GM19239 (cell line): ENCODE measurements at places on chromosomes 11 and 22.

DNA sequence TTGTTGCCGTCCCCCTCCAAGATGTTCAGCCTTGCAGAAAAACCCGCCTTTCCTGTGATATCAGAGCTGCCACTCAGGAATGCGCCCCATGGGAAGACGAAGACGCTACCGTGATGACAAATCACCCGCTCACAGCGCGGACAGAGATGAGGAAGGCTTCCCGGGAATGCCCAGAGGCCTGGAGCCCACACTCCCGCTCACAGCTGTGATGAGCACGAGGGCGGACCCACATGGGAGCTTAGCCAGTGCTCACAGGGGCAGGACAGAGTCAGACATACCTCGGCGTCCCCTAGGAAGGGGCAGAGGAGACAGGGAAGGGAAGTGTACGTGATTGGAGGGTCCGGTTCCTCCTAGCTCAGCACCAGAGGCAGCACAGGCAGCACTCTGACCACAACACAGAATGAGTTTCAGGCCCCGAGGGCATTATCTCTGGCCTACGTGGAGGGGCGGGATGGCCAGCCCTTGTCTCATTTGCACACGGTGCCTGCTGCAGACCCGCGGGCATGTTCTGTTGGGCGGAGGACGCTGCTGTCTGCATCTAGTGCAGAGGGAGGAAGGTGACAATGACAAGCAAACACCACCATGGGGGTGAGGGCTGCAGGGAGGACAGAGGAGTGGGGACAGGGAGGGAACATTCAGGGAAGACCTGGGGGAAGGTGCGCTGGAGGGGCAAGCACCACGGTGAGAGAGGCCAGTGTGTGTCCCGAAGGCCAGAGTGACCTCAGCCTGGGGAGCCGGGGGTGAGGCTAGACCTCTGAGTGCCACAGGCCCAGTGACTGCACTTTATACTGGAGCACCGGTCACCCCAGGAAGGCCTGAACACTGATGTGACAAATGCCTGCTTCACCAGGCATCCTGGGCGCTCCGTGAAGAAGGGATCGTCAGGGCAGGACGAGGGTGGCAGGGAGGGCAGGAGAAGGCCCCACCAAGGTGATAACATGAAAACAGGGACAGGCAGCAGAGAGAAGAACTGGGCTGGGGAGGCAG lies 79.6 kb downstream of the CELSR1 start:
- DNase-seq = no peak

DNA sequence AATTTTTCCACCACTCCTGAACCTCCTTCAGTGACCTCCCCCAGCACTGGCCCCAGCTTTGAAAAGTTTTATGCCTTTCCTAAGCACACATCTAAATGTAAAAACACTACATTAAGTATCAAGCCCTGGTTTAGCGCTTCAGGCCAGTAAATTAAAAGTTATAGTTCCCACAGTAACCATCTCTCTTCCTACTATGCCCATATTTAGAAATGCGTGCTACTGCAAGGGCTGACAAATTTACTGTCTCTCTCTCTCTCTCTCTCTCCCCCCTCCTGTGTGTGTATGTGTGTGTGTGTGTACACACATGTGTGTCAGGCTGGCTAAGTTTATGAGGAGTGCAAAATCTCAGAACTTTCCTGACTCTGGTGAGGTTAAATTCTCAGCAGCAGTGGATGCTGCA lies 231.4 kb downstream of the LARGE1 start:
- no peak for DNase-seq

DNA sequence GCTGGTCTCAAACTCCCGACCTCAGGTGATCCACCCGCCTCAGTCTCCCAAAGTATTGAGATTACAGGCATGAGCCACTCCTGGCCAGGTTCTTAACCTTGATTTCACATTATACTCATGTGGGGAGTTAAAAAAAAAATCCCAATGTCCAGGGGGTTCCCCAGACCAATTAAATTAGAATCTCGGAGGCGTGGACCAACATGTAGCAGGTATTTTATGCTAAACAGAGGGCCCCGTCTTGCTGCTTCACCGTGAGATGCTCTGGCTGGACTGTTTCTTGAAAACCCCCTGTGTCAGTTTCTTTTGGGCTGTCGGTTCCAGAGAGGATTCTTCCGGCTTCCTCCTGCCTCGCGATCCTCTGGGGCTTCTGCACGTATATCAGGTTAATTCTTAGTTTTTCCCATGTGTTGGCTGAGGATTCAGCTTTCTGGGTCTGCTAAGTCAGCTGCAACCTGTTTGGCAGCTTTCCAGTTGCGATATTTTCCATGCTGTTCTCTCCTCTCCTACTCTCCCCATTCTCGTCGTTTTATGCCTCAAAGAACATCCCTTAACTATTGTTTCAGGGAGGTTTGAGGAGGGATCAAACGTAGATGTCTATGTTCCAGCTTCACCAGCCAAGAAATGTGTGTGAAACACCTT lies 50.6 kb upstream of the ACCSL start:
- no peak for DNase-seq

GRCh38 chr11:45078236-45079074 lies 68.0 kb upstream of the PRDM11 start:
- DNase-seq = no peak

GRCh38 chr11:83088965-83089364 lies 17.3 kb upstream of the RAB30 start:
- no peak for DNase-seq

DNA sequence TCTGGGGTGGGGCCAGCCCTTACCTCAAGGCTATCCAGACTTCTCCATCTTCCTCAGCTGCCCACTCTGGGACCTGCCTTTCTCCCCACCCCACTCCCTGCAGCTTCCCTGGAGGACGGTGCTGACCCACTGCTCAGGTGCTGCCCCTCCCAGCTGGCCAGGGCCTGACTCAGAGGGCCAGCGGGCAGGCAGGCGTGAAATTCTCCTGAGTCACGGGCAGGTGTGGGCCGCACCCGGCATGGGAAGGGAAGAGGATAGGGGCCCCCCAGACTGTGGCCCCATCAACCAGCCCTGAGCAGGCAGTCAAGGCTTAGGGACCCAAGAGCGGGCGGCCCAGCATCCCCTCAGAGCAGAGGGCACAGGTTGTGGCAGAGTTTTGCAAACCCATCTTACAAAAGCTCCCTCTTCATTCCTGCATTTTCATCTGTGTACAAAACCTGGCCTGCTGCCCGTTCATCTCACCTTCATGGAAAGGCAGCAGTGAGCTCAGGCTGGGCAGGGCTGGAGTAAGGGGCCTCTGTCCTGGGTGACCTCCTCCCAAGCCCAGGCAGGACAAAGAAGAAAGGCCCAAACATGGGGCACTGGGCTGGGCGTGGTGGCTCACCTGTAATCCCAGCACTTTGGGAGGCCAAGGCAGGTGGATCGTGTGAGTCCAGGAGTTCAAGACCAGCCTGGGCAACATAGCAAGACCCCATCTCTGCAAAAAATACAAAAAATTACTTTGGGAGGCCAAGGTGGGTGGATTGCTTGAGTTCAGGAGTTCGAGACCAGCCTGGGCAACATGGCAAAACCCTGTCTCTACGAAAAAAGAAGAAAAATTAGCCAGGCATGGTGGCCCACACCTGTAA lies 6.1 kb downstream of the RHOD start:
- DNase-seq = no peak

GRCh38 chr11:64571410-64572091 lies 19.5 kb upstream of the SLC22A12 start:
- no peak for DNase-seq

DNA sequence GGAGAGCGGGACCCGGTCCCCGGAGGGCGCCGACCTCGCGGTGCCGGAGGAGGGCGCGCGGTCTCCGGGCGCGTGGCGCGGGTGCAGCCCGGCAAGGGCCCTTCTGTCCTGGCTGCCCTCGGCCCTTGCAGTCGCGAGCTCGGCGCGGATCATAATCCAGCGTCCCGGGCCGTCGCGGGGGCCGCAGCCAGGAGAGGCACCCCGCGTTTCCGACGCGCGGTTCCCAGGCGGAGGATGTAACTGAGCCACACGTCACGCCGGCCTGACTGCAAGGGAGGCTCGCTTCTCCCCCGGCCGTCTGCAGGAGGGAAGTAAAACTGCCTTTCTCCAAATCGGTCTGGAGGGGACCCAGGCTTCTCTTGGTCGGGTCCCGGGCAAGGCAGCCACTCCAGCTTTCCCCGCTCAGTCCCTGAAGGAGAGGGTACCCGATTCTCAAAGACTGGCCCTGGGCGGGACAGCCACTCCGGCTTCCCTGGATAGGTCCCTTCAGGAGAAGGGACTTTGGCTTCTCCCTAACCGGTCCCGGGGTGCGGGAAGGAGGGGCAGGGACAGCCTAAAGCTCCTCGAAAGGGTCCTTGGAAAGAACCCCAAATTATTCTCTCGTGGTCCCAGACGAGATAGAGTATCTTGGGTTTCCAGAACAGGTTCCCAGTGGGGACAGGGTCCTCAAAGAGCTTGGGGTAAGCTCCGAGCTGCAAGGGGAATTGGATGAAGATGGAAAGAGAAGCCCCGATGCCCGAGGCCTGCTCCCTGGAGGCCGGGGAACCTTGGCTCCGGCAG lies 836 bp downstream of the SPON1 start:
- DNase-seq = no peak

DNA sequence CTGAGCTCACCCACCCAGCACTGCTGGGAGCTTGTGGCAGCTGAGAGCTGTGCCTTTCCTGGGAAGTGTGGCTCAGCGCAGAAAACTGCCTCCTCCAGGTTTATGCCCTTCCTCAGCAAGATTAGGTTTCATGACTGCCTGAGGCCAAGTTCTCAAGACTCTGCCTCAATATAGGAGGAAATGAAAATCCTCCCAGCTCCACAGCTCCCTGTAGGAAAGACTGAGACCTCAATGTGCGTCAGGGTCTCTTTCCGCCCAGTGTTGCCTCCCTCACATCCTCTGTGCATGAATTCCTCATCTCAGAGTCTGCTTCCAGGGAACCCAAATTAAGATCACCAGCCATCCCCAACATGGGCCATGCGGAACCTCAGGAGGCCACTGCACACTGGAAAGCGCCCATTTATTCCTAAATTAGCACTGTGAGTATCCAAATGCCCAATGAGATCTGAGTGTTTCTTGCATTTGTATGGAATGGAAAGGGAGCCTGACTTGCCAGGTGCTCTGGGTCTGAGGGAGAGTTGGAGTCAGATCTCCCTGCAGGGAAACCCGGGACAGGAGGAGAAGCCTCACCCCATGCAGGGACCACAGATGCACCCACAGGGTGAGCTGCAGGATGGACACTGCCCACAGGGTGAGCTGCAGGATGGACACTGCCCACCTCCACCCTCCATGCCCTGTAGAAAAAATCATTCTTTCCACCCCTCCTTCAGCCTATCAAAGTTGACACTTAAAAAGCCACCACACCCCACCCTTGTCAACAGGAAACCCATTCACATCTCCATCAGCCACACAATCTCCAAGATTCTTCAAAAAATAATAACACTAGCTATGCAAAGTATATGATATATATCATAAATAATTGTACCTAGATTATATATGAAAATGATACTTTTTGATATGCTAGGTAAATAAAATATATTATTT lies 97.4 kb upstream of the IGLL5 start:
- DNase-seq = no peak

- no peak for DNase-seq
These were observed 2123.7 kb upstream of the RAG2 start for GRCh38 chr11:38721586-38722315.

- no peak for DNase-seq
These were observed 171.2 kb upstream of the GRK3 start for GRCh38 chr22:25393121-25393805.
